ENCODE measurements at places on chromosomes 16 and 17. TPM values are rescaled to one million over a fixed set of nuclear protein-coding genes. Genes with fewer than 3 reads are reported as not detected.

DNA sequence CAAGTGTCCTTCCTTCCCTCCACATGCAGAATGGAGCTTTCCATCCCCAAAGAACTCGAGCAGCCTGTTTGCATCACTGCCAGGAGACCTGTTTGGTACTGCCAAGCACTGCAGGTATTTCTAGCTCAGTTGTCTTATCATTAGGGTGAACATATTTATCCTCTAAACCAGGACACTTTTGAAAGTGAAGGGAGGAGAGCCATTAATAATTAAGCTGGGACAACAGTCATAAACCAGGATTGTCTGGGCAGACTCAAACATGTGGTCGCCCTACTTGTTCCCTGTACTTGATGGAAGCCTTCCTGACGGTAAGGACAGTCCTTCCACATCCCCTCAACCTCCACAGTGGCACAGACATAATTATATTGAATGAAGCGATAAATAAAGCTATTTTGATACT lies 67.4 kb downstream of the PRKCA start:
- no peak for DNase-seq

DNA sequence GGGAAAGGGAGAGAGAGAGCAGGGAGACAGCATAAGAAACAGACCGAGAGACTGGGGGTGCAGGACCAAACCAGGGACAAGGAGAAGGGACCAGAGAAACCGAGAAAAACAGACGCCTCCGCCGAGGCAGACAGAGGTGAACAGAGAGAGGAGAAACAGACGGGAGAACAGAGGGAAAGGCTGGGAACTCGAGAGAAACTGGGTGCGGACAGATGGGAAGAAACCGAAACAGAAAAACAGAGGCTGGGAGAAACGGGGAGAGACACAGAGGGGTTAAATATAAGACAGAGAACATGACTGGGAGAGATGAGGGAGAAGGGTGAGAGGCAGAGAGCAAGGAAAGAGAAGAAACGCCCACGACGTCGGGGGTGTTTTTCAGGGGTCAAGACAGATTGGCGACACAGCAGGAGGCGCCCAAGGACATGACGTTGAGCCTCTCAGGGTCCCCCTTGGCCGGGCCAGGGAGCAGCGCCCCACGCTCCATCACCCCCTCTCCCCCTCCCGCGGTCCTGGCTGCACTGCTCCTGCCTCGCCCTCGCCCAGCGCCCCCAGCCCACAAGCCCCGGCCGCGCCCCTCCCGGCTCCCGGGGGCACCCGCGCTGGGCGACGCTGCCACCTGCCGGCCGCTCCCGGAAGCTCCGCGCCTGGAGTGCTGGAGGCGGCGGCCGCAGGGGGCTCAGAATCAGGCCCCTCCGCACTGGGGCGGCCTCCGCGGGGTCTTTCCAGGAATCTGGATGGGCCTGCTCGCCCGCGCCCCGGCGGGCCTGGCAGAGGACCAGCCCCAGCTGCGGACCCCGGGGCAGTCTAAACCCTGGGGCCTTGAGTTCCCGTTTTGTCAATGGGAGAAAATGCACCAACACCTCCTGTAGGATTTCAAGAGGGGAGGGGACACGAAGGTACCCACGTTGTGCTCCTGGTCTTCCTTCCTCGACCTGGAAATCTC lies 1.3 kb upstream of the TMEM92 start:
- peak; percentile 43 for DNase-seq

GRCh38 chr17:9509236-9509816 lies 66.3 kb downstream of the STX8 start:
- DNase-seq = no peak

DNA sequence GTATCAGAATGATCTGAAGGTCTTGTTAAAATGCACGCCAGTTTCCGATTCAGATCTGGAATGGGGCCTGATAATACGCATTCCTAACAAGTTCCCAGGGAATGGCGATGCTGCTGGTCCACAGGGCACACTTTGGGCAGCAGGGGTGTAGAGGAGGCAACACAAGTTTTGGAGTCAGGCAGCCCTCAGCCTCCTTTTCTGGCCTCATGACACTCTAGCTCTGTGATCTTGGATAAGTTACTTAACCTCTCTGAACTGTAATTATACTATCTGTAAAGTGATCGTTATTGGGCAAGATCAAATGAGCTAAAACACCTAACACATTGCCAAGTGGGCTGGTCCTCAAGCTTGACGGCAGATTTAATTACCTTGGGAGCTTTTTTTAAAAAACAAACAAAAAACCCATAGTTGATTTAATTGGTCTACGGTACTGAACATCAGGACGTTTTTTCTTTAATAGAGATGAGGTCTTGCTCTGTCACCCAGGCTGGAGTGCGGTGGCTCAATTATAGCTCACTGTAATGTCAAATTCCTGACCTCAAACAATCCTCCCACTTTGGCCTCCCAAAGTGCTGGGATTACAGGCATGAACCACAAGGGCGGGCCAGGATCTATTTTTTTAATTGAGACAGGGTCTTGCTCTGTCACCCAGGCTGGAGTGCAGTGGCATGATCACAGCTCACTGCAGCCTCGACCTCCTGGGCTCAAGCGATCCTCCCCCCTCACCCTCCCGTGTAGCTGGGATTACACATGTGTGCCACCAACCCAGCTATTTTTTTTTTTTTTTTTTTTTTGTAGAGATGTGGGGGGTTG lies 10.0 kb upstream of the MRPS23 start:
- peak; percentile 11 for DNase-seq

DNA sequence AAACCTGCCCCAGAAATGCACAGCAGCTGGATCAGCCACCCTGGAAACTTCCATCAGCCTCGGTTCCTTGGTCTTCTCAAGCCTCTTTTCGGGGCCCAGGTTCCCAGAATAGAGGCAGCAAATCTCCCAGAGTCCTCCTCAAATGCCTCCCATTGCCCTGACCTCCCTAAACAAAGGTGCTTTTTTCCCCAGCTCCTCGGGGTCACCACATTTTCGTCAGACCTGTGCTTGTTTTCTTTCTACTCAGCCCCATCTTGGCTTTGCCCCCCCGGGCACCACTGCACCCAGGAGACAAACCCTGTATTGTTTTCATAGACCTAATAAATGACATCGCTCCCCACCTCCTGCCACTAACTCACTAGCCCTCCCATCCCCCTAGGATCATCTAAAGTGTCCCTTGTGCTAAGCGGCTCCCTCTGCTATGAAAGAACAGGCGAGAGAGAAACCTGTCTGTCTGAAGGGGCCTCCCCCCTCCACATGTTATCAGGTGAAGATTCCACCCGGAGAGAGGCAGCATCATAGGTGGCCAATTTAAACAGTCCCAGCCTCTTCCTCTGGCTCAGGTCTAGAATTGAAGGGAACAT lies 451.1 kb downstream of the SOX9 start:
- DNase-seq = peak; percentile 39

GRCh38 chr16:1723450-1724147 lies 17.6 kb downstream of the MAPK8IP3 start:
- peak; percentile 46 for DNase-seq

- no peak for DNase-seq
Observed at GRCh38 chr16:3584412-3584811, 7.2 kb upstream of the NLRC3 start.

PLA2G10 gene
- total RNA-seq = not detected

- peak; percentile 25 for DNase-seq
Observed at GRCh38 chr17:75827308-75828075, 16.7 kb downstream of the UNC13D start.

GRCh38 chr17:17476865-17477467 lies at the start of gene MED9:
Gene MED9 (plus strand): TSS chr17:17477000. CDS start chr17:17477042, 42 bp downstream.
- peak; percentile 84 for DNase-seq

- no peak for DNase-seq
Observed at GRCh38 chr17:73359987-73360410, 48.2 kb upstream of the CDC42EP4 start.

GRCh38 chr17:49383060-49383459 lies 21.0 kb upstream of the ZNF652 start:
- DNase-seq = no peak

- DNase-seq = no peak
Observed at GRCh38 chr16:11452746-11453389, 107.6 kb downstream of the RMI2 start.

- DNase-seq = no peak
Observed at GRCh38 chr17:8798176-8798845, 854 bp downstream of the MFSD6L start.

GRCh38 chr17:67629971-67630320 lies 87.8 kb upstream of the NOL11 start:
- peak; percentile 61 for DNase-seq

HBQ1 gene
- not detected for total RNA-seq

All from RPMI7951 (cell line).